Type B pancreatic cell (in vitro differentiated cells): ENCODE measurements at places on chromosomes 4 and X.

DNA sequence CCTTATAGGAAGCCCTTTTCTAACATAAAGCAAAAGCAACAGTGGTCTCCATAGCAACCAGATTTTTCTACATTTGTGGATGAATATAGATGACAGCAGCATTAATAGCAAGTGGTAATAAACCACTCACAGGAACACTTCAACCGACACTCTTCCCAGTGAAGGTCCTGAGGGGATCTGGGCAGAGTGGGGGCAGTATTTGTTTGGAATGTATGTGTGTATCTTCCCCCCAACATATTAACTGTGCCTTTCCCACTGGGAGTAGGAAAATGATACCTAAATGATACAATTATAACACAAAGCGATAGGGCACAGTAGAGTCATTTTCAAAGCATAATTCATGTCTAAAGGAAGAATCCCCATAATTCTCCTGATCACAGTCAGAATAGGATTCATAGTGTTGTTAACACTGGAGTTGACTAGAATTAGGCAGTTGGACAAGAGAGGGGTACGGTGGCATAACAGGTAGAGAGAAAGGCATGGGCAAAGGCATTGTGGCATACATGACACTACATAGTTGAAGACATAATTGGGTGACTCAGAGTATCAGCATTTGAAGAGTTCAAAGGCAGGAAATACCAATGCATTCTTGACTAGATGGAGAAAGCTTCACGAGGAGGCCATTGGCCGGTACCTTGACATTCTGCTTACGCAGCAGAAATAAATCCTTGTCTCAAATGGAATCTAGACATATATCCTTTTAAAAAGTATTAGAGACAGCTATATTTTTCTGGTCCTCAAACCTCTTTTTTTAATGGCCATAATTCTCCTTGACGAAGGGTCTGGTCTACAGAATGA lies 15.2 kb downstream of the CAPN6 start:
- no peak for DNase-seq

DNA sequence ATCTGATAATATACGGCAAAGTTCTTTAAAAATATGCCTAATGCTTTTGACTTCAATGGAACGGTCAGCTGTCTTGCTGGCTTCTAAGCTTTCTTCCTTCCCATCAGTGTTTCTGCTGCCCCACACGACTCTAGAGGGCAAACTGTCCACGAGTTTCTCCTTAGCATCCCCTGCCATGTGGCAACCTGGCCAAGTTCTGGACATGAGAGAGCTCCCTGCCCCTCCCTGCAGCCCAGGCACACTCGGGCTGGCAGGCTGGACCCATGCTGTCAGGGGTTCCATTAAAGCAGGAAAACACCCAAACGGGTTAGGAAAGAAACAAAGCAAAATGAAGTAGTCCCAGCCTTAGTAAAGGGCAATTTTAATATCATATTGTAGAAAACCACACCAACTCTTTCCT lies 38.8 kb downstream of the KDR start:
- DNase-seq, result no peak

GRCh38 chrX:118254611-118255010 lies 91.3 kb upstream of the WDR44 start:
- DNase-seq, result no peak

- no peak for DNase-seq
These were observed 78.1 kb downstream of the LDB2 start for GRCh38 chr4:16820329-16820728.

- no peak for DNase-seq
These were observed 18.0 kb downstream of the DOK7 start for GRCh38 chr4:3481113-3481531.

GRCh38 chr4:19399001-19399400 lies 852.7 kb upstream of the SLIT2 start:
- no peak for DNase-seq

- DNase-seq, result no peak
These were observed 313.6 kb upstream of the DDX53 start for GRCh38 chrX:22686138-22686541.

DNA sequence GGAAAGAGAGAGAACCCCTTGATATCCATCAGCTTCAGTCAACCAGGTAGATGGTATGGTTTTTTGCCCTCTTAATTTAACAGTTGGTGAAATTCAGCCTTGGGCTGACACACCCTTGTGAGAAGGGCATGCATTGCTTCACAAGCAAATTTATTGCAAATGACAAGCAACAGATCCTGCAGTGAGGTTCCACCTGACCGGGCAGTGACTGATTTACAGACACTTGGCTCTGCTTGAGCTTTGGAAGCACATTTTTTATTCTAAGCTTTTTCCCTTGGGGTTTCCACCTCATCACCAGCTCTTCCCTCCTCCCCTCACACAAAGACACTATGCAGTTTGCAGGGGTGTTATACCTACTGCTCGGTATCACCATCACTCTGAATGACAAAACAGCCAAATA lies 28.3 kb upstream of the SERTM2 start:
- no peak for DNase-seq

DNA sequence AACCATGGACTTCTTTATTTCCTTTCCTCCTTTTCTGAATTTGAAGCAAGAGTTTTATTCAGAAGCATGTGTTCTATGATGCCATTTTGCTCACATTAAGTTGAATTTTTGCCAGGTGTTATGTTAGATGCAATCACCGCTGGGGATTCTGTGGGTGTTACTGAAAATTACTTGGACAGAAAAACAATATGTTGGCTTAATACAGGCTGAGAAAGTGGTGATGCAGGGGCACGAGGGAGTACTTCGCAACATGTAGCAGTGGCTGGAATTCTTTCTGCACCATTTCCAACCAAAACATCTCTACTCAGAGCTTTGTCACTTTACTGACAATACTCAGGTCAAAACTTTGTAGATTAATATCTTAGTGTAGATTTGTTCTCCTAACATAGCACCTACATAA lies 109.2 kb upstream of the PCDH18 start:
- no peak for DNase-seq

- DNase-seq, result no peak
These were observed 35.0 kb downstream of the NUDT11 start for GRCh38 chrX:51461053-51462044.

GRCh38 chr4:158208963-158209640 lies 1.2 kb upstream of the TMEM144 start:
- no peak for DNase-seq

DNA sequence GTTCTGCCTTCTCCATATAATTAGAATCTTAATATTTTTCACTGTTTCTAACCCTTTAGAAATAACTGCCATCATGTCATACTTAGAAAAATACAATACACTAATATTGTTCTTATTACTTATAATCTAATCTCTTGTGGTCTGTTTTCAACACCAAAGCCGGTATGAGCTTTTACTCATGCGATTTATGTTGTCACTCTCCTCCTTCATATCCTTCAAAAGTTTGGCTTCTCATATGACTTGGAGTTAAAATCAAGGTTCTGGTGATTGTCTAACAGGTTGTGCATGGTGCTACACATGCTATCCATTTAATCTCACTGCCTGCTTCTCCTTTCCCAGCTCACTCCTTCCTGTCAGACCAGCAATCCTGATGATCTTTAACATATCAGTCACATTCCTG lies 1392.9 kb downstream of the ARAP2 start:
- no peak for DNase-seq
